ENCODE measurements at places on chromosomes 12 and 14.

DNA sequence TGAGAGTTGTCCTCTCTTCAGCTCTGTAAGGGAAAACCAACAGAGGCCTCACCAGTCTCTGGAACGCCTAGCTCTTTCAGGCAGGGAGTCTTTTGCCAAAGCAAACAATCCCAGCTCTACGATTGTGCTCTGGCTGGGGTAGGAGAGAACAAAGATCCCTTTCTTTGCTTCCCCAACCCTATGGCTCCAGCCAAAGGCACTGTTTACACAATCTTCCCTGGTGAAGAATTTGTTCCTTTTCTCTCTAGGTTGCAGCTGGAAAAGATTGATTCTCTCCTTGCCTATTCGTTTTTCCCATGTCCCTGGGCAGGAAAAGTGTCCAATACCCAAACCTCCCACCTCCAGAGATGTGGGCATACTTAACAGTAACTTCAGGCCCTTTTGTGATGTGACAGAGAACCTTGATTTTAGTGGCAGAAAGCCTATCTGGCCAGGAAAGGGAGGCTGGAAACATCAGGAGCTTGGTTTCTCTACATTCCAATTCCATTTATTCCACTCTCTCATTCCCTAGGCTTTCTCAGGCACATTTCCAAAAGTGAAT lies 16.8 kb downstream of the ATP5MC2 start:
- no peak for DNase-seq

- no peak for DNase-seq
Measured at GRCh38 chr12:82665142-82665923, 21.4 kb upstream of the TMTC2 start.

- DNase-seq: peak; percentile 28
Measured at GRCh38 chr14:100654814-100655740, 67.9 kb upstream of the BEGAIN start.

- DNase-seq: no peak
Measured at GRCh38 chr12:28937196-28937595, 211.9 kb upstream of the FAR2 start.

- no peak for DNase-seq
Measured at GRCh38 chr14:94423453-94424056, 29.0 kb downstream of the SERPINA11 start.

DNA sequence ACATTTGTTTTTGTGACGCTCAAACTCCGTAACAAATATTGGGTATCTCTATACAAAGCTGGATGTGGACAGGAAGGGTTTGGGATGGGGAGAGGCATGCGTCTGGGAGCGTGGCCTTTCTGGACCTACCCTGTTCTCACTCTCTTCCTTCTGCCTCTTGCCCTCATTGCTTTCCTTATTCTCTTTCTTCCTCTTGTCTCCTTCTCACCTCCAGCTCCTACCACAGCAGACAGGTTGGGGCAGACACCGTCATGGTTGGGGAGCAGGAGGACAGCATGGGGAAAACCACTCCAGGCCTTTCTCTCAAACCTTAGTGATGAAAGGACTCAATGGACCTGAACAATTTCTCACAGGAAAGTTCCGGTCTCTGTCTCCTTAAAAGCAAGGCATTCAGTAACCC lies 465.3 kb downstream of the RAD51B start:
- DNase-seq: no peak

DNA sequence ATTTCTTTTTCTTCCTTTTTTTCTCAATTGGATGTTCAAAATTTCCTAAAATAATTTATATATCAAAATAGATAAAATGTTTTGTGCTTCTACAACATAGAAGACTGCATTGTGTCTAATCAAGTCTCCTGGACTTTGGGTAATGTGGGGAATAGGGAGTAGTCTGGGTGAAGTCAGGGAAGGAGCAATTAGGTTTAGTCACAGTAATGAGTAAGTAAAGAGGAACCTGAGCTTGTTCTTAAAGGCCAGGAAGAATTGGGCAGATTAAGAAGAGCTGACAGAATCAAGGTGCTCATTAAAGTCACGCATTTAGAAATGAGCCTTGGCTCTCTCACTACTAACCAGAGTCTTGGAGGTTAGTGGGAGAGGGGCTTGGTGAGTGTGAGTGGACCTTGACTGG lies 233.3 kb upstream of the SSTR1 start:
- no peak for DNase-seq

DNA sequence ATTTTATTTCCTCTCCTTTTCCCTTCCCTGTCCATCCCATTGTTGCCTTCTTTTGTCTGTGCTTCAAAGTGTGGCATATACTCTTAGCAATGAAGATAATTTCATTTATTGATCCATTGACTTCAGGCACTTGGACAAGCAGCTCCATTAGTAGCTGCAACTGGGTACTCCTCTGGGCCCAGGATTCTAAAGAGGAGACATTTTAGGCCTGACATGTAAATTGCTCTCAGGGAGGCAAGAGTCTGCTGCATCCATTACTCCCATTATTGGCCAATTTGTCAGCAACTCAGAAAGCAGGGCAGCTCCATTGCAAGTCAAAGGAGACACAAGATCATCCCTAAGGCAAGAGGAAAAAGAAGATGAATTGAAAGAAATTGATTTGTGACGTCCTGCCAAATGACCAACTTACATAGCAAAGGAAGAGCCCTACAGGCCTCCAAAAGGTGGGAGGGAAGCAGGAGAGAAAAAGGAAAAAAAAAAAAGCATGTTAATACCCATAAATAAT lies 1094.1 kb upstream of the FLRT2 start:
- no peak for DNase-seq

- no peak for DNase-seq
Measured at GRCh38 chr12:30485230-30485890, 210.3 kb downstream of the IPO8 start.

GRCh38 chr14:77565289-77565993 lies 51.0 kb downstream of the SPTLC2 start:
- no peak for DNase-seq

GRCh38 chr14:70280931-70281330 lies 78.6 kb downstream of the COX16 start:
- DNase-seq: no peak

- no peak for DNase-seq
Measured at GRCh38 chr12:116421785-116422538, 137.2 kb upstream of the MAP1LC3B2 start.

DNA sequence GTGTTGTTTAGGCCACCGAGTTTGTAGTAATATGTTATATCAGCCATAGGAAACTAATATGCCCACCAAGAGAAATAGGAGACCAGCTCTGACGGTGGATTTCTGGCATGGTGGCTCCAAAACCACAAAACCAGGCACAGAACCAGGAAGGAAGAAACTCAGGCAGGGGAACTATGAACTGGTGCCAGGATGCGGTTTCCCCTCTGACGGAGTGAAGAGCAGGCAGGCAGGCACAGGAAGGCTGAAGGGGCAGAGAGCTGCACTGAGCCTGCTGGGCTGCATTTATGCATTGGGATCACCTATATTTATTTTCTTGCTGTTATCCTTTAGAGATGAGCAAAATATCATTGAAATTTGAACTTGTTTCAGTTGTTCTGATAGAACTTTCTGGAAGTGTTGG lies 479.4 kb downstream of the VRK1 start:
- DNase-seq: no peak

DNA sequence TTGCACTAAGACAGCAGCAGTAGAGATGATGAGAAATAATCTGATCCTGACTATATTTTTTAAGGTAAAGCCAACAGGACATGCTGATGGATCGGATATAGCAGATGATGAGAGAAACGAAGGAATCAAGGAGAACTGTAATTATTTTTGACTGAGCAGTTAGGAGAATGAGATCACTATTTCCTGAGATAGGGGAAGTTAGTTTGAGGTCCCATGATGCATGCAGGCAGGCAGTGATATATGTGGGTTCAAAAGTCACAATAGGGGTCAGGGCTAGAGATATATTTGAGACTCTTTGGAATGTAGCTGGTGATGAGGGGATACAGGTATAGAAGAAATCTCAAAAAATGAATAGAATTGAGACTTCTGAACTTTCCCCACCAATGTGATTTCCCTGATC lies 107.6 kb downstream of the GTF2A1 start:
- no peak for DNase-seq

GRCh38 chr12:113103756-113104450 lies 31.7 kb downstream of the RASAL1 start:
- peak; percentile 37 for DNase-seq

DNA sequence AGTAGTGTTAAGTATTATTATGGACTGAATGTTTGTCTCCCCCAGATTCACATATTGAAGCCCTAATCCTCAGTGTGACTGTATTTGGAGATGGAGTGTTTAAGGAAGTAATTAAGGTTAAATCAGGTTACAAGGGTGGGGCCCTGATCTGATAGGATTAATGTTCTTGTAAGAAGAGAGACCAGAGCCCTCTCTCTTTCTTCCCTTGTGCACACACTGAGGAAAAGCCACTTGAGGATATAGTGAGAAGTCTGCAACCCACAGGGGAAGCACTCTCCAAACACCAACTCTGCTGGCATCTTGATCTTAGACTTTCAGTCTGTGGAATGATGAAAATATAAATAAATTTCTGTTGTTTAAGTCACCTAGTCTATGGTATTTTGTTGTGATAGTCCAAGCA lies 2.2 kb upstream of the KLRG1 start:
- no peak for DNase-seq

GRCh38 chr12:3168223-3169221 lies 91.3 kb downstream of the TSPAN9 start:
- no peak for DNase-seq

GRCh38 chr14:45247427-45247826 lies 5.6 kb downstream of the MIS18BP1 start:
- no peak for DNase-seq

- no peak for DNase-seq
Measured at GRCh38 chr14:51684760-51685159, 33.0 kb downstream of the FRMD6 start.

GRCh38 chr14:45251912-45252311 lies 1.1 kb downstream of the MIS18BP1 start:
- DNase-seq: no peak

DNA sequence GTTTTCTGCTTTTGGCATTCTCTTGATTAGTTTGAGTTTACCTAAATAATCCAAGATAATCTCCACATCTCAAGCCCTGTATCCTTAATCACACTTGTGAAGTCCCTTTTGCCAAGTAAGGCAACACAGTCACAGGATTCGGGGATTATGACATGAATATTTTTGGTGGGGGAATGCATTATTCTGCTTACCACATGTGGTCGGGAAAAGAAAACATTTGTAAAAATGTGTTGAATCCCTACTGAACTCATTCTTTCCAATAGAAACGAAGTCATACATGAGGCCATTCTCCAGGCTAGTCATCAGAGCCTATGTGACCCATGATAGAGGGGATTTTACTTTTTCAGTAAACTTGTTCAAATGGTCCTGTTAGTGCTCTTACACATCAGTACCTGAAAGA lies 58.5 kb upstream of the PRICKLE1 start:
- DNase-seq: no peak

- no peak for DNase-seq
Measured at GRCh38 chr12:55724940-55725309, 3.9 kb downstream of the CD63 start.

DNA sequence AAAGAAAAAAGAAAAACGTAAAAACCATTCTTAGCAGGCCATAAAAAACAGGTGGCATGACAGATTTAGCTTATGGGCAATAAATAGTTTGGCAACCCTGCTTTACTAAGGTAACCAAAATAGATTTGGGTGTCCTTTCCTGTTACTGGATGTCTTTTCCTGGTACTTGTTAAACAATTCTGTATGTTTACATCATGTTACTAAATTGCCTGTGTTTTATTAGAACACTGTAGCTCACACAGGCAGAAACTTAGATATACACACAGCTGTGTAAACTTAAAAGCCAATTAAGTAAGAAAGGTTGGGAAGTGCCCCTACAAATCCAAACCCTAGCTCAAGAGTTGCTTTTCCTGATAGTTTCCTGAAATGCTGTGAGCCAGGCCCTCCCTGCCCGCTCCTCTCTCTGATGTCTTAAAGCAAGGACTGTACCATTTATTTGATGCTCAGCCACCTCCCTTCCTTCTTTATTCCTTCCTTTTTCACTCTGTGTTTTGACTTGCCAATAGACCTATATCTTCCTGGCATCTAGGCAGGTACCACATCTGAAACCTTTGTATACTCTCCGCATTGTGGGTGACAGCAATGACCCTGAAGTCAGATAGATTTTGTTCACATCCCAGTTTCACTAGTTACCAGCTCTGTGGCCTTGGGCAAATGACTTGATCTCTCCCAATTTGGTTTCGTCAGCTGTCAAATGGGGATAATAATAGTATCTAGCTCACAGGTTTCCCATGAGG lies 3.7 kb upstream of the CAMKK2 start:
- no peak for DNase-seq

DNA sequence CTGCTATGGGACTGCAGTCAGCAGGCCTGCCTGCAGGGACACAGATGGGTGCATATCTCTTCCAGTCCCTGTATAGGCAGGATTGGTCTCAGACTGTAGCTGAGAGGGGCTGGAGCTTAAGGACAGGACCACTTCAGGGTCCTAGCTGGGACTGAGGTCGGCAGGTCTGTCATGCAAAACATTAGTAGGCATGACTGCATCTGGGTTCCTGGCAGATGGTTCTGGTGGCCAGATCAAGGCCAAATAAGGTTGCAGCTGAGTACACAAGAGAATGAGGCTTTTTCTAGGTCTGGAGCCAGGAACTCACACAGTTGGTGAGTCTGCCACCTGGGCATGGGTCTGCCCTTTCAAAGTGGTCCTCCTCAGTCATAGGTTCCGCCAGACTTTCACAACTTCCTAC lies 155.8 kb downstream of the TPH2 start:
- DNase-seq: no peak

- DNase-seq: no peak
Measured at GRCh38 chr14:104880584-104881210, 15.6 kb downstream of the CEP170B start.

GRCh38 chr12:13727707-13728195 lies 253.7 kb downstream of the GRIN2B start:
- no peak for DNase-seq

GRCh38 chr14:69484444-69485314 lies at the start of gene PLEKHD1:
TSS of gene PLEKHD1 (plus strand) at chr14:69484728. CDS start at chr14:69484966, 238 bp downstream.
- DNase-seq: no peak

GRCh38 chr12:12683725-12684124 lies 12.3 kb downstream of the GPR19 start:
- no peak for DNase-seq

GRCh38 chr14:105858676-105859025 lies 332.3 kb downstream of the TMEM121 start:
- DNase-seq: no peak

- no peak for DNase-seq
Measured at GRCh38 chr12:85266356-85266755, 13.7 kb upstream of the ALX1 start.
